T-helper 17 cell (primary cell): ENCODE measurements at places on chromosomes 11 and 22.
A peak's percentile ranks its signal among the peaks of the same experiment; 100 is the strongest.

- DNase-seq = no peak
Measured at GRCh38 chr11:28176351-28176750, 68.2 kb downstream of the METTL15 start.

GRCh38 chr11:12531681-12532080, 142.5 kb upstream of the TEAD1 start:
- H3K36me3 ChIP-seq = peaks cover 2% of the 10 kb centered on the region
- no peak overlapping the region for H3K4me3 ChIP-seq
- DNase-seq = no peak
- H3K27ac ChIP-seq = no peak overlapping the region
- H3K27me3 ChIP-seq = peaks cover 11% of the 10 kb centered on the region

GRCh38 chr22:37519268-37520195, at the start of gene CARD10:
TSS of gene CARD10 (minus strand) at chr22:37519415. CDS start at chr22:37519200, 215 bp downstream.
- peaks cover 5% of the 10 kb centered on the region for H3K36me3 ChIP-seq
- H3K4me3 ChIP-seq = peak within 1 kb of the TSS; percentile 88
- no peak for DNase-seq
- peaks cover 50% of the 10 kb centered on the region for H3K27me3 ChIP-seq

DNA sequence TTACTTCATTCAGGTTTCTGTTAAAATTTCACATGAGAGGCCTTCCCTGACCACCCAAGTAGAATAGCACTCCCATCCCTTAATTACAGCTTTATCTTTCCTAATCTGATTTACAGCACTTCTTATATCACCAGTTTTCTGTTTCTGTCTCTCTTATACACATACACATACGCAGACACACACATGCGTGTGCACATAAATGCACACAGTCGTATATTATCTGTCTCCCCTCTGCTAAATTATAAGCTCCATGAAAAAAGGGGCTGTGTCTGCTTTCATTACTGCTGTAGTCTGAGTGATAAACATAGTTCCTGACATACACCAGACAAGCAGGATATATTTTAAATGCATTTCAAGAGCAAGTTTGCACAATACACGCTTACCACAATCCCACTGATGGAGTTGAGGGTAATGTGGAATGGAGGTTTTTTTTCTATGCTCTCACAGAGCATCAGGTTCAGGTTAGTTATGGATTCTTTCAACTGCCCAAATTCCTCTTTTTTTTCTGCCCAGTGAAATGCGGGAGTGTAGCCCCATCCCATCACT, 13.7 kb upstream of the TOP3B start:
- H3K27ac ChIP-seq = no peak overlapping the region
- H3K36me3 ChIP-seq = peaks cover 6% of the 10 kb centered on the region
- H3K27me3 ChIP-seq = peaks cover 29% of the 10 kb centered on the region
- peaks cover 3% of the 10 kb centered on the region for H3K4me1 ChIP-seq
- H3K4me3 ChIP-seq = no peak overlapping the region

GRCh38 chr11:48002561-48002960, 22.2 kb downstream of the PTPRJ start:
- no peaks in the 10 kb centered on the region for H3K27me3 ChIP-seq
- peak overlapping the region; percentile 97 for H3K27ac ChIP-seq

DNA sequence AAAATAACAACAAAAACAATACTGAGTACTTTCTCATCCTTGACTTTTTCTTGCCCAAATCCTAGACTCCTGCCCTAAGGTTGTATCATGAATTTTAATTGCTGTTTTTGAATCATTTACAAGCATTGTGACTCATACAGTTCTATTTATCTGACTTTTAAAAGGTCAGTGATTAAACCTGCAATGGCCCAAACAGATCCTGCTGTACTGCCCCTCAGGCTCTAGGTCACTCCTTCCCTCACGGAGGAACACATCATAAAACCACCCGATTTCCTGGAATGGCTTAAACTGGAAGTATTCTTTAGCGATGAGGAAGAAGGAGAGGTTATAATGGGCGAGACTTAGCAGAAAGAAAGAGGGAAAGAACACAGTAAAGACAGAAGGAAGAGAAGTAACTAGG, 12.3 kb downstream of the ARFGAP3 start:
- H3K36me3 ChIP-seq = peaks cover 9% of the 10 kb centered on the region
- H3K27ac ChIP-seq = peak overlapping the region; percentile 60
- peaks cover 19% of the 10 kb centered on the region for H3K4me1 ChIP-seq
- H3K4me3 ChIP-seq = no peak overlapping the region
- H3K27me3 ChIP-seq = no peaks in the 10 kb centered on the region

DNA sequence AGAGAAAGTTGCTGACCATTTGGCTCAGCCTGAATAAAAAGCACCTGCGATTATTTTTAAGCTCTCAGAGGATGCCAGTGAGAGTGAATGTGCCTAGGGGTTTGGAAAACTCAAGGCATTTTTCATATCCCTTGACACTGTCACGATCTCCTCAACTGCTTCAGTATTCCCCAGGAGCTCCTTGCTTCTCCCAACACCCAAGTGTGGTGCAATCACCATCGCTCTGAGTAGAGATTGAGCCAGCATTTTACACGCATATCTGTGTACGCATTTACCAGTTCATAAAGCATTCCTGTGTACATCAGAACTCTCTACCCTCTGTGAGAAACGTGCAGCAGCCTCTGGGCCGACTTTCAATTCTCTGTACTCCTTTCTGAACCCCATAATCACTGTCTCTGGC, 1.3 kb downstream of the SRRD start:
- no peaks in the 10 kb centered on the region for H3K27me3 ChIP-seq
- H3K4me1 ChIP-seq = peaks cover 45% of the 10 kb centered on the region
- H3K4me3 ChIP-seq = no peak overlapping the region
- peak overlapping the region; percentile 97 for H3K27ac ChIP-seq
- H3K36me3 ChIP-seq = peaks cover 5% of the 10 kb centered on the region

DNA sequence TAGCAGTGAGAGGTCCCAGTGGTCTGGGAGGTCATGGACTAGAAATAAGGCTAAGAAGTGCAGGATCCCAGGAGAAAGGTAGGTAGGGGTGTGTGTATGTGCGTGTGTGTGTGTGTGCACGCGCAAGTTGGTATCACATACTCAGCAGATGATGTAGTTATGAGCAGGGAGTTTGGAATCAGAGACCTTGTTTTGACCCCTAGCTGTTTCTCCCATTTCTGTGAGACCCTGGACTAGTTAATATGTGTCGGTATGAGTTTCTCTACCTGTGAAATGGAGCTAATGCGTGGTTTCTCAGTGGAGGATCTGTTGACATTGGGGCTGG, 1.3 kb downstream of the SERPING1 start:
- H3K27me3 ChIP-seq = peaks cover 69% of the 10 kb centered on the region
- no peak overlapping the region for H3K4me3 ChIP-seq
- H3K27ac ChIP-seq = no peak overlapping the region
- no peaks in the 10 kb centered on the region for H3K36me3 ChIP-seq
- H3K4me1 ChIP-seq = peaks cover 5% of the 10 kb centered on the region

- no peaks in the 10 kb centered on the region for H3K27me3 ChIP-seq
- peaks cover 8% of the 10 kb centered on the region for H3K36me3 ChIP-seq
- H3K4me3 ChIP-seq = no peak overlapping the region
- no peak overlapping the region for H3K27ac ChIP-seq
Measured at GRCh38 chr11:77753230-77753629, 67.3 kb downstream of the RSF1 start.

GRCh38 chr11:117781627-117782026, 15.4 kb downstream of the DSCAML1 start:
- peaks cover 6% of the 10 kb centered on the region for H3K36me3 ChIP-seq
- H3K27me3 ChIP-seq = peaks cover 94% of the 10 kb centered on the region
- no peak overlapping the region for H3K4me3 ChIP-seq
- H3K27ac ChIP-seq = no peak overlapping the region
- DNase-seq = no peak
- H3K4me1 ChIP-seq = peaks cover 2% of the 10 kb centered on the region

DNA sequence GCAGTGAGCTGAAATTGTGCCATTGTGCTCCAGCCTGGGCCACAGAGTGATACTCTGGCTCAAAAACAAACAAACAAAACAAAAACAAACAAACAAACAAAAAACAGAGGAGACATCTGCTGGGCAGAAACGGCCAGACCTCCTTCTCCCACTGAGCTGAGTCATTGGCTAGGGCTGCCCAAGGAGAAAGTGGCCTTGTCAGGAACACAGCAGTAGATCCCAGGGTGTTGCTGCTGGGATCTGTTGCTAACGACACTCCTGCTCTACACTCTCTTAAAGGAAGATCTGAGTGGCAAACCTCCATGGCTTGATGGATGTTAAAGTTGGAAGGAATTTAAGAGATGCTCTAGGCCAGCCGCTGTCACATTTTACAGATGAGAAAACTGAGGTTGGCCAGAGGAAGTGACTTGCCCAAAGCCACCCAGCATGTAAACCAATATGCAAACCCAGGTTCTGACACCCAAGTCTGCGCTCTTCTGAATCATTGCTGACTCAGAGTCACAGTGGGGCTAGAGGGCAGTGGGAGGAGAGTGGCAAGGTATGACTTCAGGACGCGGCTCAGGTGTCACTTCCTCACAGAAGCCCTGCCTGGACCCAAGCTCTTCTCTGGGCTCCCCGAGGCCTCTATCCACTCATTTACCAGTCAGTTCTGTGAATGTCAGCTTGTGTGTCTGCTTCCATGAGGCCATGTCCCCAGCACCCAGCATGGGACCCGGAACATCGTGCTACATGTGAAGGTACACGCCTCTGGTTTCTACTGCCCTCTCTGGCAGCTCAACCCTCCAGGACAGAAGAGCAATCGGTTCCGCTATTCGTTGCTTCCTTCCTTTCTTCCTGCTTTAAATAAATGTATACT, 11.3 kb upstream of the GDPD5 start:
- no peaks in the 10 kb centered on the region for H3K27me3 ChIP-seq
- H3K4me3 ChIP-seq = no peak overlapping the region
- H3K4me1 ChIP-seq = peaks cover 25% of the 10 kb centered on the region
- no peaks in the 10 kb centered on the region for H3K36me3 ChIP-seq
- no peak for DNase-seq

DNA sequence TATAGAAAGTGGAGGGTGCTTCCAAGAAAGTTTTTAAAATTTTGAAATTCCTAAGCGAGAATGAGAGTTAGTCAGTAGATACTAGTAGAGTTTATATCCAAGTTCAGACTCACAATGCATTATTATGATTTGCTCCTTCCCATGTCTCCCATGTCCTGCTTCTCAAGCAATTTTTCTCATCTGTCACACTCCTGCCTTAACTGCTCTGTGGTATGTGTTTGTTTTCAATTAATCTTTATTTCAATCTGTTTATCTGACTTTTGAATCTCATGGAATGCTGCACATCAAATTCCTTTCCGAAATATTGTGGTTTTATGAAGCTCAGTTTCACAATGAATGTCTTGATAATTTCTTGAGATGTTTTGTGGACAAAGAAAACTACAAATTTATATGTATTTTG, 18.1 kb downstream of the THY1 start:
- no peaks in the 10 kb centered on the region for H3K27me3 ChIP-seq
- DNase-seq = no peak
- no peak overlapping the region for H3K27ac ChIP-seq

GRCh38 chr11:2100361-2101170, 38.6 kb downstream of the IGF2 start:
- H3K36me3 ChIP-seq = peaks cover 6% of the 10 kb centered on the region
- no peak overlapping the region for H3K4me3 ChIP-seq
- peaks cover 5% of the 10 kb centered on the region for H3K27me3 ChIP-seq
- H3K27ac ChIP-seq = no peak overlapping the region
- peak; percentile 4 for DNase-seq

- peaks cover 5% of the 10 kb centered on the region for H3K36me3 ChIP-seq
- no peak overlapping the region for H3K4me3 ChIP-seq
- H3K27me3 ChIP-seq = no peaks in the 10 kb centered on the region
- H3K27ac ChIP-seq = no peak overlapping the region
Measured at GRCh38 chr22:28750471-28750881, 8.6 kb downstream of the HSCB start.

GRCh38 chr11:117126223-117126965, 17.7 kb upstream of the PAFAH1B2 start:
- H3K27me3 ChIP-seq = no peaks in the 10 kb centered on the region
- no peak overlapping the region for H3K4me3 ChIP-seq
- no peak overlapping the region for H3K27ac ChIP-seq
- no peak for DNase-seq
- peaks cover 5% of the 10 kb centered on the region for H3K4me1 ChIP-seq
- H3K36me3 ChIP-seq = no peaks in the 10 kb centered on the region

GRCh38 chr22:35785181-35785923, 67.7 kb downstream of the APOL5 start:
- H3K4me1 ChIP-seq = no peaks in the 10 kb centered on the region
- H3K27me3 ChIP-seq = peaks cover 12% of the 10 kb centered on the region
- no peak for DNase-seq
- H3K27ac ChIP-seq = no peak overlapping the region

- no peak overlapping the region for H3K4me3 ChIP-seq
- no peaks in the 10 kb centered on the region for H3K36me3 ChIP-seq
- H3K27me3 ChIP-seq = peaks cover 25% of the 10 kb centered on the region
- DNase-seq = no peak
Measured at GRCh38 chr22:28017558-28017820, 98.4 kb upstream of the PITPNB start.

GRCh38 chr11:125070699-125071254, 7.7 kb downstream of the SLC37A2 start:
- H3K27me3 ChIP-seq = peaks cover 60% of the 10 kb centered on the region
- no peak for DNase-seq
- H3K4me1 ChIP-seq = peaks cover 11% of the 10 kb centered on the region
- H3K27ac ChIP-seq = no peak overlapping the region

GRCh38 chr22:41979423-41980250, 10.4 kb downstream of the SEPTIN3 start:
- no peaks in the 10 kb centered on the region for H3K36me3 ChIP-seq
- DNase-seq = no peak
- H3K4me1 ChIP-seq = peaks cover 4% of the 10 kb centered on the region
- H3K27me3 ChIP-seq = peaks cover 17% of the 10 kb centered on the region
- H3K4me3 ChIP-seq = no peak overlapping the region
